ENCODE measurements at places on chromosomes 11 and 22. TPM values are rescaled to one million over a fixed set of nuclear protein-coding genes. Genes with fewer than 3 reads are reported as not detected.

- no peak overlapping the region for H3K4me3 ChIP-seq
- no peaks in the 10 kb centered on the region for H3K27me3 ChIP-seq
These were observed 11.2 kb downstream of the NLRP14 start for GRCh38 chr11:7031471-7031871.

GRCh38 chr22:45620706-45621105 lies 50.9 kb upstream of the ATXN10 start:
- H3K4me1 ChIP-seq: peaks cover 7% of the 10 kb centered on the region
- peaks cover 7% of the 10 kb centered on the region for H3K27me3 ChIP-seq
- H3K27ac ChIP-seq: no peak overlapping the region
- H3K4me3 ChIP-seq: no peak overlapping the region

- no peak overlapping the region for H3K4me3 ChIP-seq
- no peaks in the 10 kb centered on the region for H3K36me3 ChIP-seq
- H3K4me1 ChIP-seq: peaks cover 15% of the 10 kb centered on the region
- no peak overlapping the region for H3K27ac ChIP-seq
These were observed 3.9 kb downstream of the P2RY2 start for GRCh38 chr11:73221996-73222395.

- H3K4me3 ChIP-seq: no peak overlapping the region
- H3K4me1 ChIP-seq: peaks cover 3% of the 10 kb centered on the region
- DNase-seq: no peak
- no peak overlapping the region for H3K27ac ChIP-seq
These were observed 13.4 kb upstream of the PGA3 start for GRCh38 chr11:61189933-61190332.

- no peak overlapping the region for H3K4me3 ChIP-seq
- no peaks in the 10 kb centered on the region for H3K4me1 ChIP-seq
- H3K36me3 ChIP-seq: no peaks in the 10 kb centered on the region
- DNase-seq: no peak
These were observed 44.9 kb downstream of the OR4C45 start for GRCh38 chr11:50077526-50077925.

- H3K27me3 ChIP-seq: no peaks in the 10 kb centered on the region
- H3K4me3 ChIP-seq: no peak overlapping the region
- peaks cover 13% of the 10 kb centered on the region for H3K4me1 ChIP-seq
These were observed 15.8 kb downstream of the TMEM258 start for GRCh38 chr11:61776561-61777075.

DNA sequence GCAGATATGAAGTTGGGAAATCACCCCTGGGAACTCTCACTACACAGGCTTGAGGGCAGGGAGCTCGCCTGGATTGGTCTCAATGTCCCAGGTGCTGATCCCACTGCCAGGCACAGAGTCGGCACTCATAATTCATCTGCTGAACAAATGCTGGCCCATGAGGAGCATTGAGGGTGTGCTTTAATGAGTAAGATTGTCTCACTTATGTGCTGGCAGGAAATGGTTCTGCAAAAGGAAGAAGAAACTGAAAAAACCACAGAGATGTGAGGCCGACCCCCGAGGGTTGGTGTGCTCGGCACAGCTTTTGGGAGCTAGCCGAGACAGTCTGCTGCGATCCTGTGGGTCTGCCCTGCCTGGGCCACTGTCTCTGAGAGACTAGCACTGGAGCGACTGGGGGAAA lies 9.4 kb downstream of the PLAAT2 start:
- H3K27me3 ChIP-seq: no peaks in the 10 kb centered on the region
- H3K36me3 ChIP-seq: peaks cover 10% of the 10 kb centered on the region
- peak overlapping the region; percentile 84 for H3K4me3 ChIP-seq
- H3K4me1 ChIP-seq: peaks cover 48% of the 10 kb centered on the region
- peak; percentile 59 for DNase-seq

GRCh38 chr11:45388472-45388871 lies 102.3 kb upstream of the SYT13 start:
- H3K36me3 ChIP-seq: no peaks in the 10 kb centered on the region
- DNase-seq: no peak
- peaks cover 16% of the 10 kb centered on the region for H3K27me3 ChIP-seq

DNA sequence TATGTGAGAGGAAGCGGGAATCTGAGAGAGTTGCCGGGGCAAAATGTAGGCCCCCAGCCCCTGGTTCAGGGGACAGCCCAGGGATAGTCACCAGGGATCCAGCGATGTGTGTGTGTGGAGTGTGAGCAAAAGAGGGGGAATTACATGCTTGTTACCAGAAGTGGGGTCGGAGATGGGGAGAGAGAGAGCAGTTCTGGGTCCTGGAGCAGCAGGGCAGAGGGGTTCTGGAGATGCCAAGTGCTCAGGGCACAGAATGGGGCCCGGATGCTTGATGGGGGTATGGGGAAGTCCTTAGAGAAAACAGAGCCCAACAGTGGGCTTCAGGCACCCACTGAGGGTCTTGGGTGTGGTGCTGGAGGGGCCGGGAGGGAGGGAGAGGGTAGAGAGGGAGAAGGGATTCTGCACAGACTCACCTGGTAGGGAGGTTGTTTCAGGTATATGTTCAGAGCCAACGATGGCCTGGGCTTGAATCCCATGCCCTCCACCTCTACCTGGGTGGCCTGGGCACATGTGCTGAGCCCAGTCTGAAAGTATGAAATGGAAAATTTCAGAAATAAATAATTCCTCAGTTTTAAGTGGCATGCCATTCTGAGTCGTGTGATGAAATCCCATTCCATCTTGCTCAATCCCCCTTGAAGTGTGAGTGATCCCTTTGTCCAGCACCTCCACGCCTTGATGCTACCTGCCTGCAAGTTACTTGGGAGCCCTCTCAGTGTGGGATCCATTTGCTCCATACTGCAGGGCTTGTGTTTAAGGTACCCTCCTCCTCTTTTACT lies 12.4 kb downstream of the SMIM38 start:
- peaks cover 3% of the 10 kb centered on the region for H3K27me3 ChIP-seq
- no peak overlapping the region for H3K27ac ChIP-seq
- H3K4me1 ChIP-seq: peaks cover 6% of the 10 kb centered on the region
- DNase-seq: no peak
- no peak overlapping the region for H3K4me3 ChIP-seq

DNA sequence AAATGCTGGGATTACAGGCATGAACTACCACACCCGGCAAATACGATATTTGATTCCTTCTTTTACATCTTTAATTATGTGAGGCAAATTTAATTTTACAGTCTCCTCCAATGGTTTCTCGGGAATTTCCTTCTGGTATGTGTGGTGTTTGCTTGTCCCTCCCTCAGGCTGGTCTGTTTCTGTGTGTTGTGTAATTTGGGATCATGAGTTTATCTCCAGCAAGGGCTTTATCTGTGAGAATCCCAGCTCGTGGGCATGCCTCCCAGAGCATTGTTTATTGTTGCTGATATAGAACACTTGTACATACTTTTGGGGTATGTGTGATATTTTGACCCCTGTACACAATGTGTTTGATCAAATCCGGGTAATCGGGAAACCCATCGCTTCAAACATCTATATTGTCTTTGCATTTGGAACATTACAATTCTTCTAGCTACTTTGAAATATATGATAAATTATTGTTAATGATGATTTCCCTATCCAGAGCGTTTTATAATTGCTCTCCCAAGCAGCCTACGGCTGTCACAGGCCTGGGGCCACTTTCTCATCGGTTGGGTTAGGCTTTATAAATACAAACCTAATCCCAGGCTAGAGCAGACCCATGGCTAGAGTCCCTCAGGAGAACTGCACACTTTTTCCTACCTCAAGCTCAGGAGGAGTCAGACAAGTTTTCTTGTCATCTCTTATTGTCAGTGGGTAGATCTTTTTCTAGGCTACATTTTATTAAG lies 15.0 kb upstream of the PRR5 start:
- no peak for DNase-seq
- no peak overlapping the region for H3K4me3 ChIP-seq
- peaks cover 36% of the 10 kb centered on the region for H3K4me1 ChIP-seq
- H3K27ac ChIP-seq: peak overlapping the region; percentile 83

A4GALT gene
- not detected for total RNA-seq

RBMXL2 gene
- not detected for total RNA-seq

ELMOD1 gene
- total RNA-seq: not detected

CARNS1 gene
- total RNA-seq: 5.6 TPM

OR52E8 gene
- not detected for total RNA-seq
